ENCODE measurements at places on chromosomes 1 and 21.

GRCh38 chr1:241012708-241013340 lies 344.2 kb downstream of the RGS7 start:
- DNase-seq, result no peak

DNA sequence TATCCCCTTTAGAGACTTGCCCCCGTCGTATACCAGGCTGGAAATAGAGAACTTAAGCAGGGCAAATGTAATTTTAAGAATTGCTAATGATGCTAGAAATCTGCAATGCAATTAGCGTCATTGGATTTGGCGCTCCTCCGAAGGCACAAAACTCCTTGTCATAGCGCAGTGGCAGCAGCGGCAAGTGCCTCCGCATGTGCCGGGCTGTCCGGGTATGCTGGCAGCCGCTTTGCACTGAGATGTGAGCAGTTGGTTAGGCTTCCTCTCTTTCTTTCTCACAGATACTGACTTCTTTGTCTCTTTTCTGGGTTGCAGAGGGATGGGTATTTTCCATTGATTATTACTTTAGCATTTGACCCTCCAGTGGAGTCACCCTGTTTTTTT lies 193.4 kb upstream of the LMO4 start:
- no peak for DNase-seq

DNA sequence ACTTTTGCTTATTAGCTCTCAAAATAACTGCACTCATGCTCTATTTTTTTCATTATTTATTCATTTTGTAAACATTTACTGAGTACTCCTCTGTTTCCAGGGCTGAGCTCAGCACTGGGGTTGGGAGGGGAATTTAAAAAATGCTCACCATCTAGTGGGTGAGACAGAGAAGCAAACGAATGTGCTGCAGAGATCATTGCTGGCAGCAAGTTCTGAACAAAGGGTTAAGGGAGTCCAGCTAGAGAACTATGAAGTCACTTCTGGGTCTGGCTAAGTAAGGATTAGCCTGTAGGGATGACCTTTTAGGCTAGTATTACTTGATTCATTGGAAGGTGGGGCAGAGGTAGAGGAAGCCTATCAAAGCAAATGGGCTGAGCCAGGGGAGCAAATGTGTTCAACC lies 99.1 kb upstream of the ZNF644 start:
- peak; percentile 66 for DNase-seq

- DNase-seq, result no peak
Measured at GRCh38 chr1:47521034-47521881, 83.4 kb downstream of the FOXD2 start.

- no peak for DNase-seq
Measured at GRCh38 chr1:154859151-154859785, 10.8 kb downstream of the KCNN3 start.

DNA sequence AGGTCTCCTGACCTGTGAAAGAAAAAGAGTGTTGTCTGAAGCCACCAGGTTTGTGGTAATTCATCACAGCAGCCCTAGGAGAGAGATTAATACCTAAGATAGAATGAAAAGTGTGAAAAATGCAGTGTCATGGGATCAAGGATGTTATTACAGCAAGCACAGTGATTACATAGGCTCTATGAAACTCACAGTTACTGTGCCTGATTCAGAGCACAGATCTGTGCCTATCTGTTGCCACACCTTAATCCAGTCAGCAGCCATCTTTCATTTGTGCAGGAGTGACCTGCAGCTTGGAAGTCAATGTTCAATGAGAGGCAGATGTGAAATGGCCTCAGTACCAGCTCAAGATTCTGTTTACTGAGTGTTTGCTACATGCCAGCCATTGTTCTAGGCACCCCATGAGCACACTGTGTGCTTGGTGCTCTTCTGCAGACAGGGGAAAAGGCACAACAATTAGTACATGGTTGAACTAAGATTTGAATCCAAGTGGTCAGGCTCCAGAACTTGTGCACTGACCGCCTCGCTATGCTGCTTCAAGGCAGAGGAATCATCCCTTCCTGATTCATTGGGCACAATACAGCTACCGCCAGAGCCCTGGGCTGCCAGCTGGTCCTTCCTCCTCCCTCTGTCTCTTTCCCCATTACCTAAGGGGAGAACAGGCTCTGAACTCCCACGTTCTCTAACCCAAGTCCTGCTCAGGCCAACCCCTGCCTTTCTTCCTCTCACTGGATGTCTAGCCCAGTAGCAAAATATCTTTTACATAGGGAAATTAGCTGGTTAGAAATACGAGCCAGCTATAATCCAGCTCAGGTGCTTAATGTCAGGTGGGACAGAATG lies 56.3 kb upstream of the NEK2 start:
- no peak for DNase-seq

DNA sequence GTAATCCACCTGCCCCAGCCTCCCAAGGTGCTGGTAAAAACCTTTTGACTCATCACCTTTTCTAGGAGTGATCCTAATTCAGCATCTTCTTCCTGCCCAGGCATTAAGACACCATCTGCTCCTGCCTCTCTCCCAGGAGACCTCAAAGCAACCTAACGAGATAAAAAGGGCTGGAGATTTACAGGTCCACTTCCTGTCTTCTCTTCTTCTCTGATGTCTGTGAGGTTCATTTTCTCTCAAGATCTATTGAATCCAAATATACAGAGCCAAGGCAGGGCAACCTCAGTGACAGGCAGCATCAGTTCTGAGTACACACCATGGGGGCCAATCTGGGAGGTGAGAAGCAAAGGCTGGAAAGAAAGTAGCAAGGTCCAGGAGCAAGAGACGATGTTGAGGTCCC lies 219.4 kb downstream of the SETD4 start:
- DNase-seq, result no peak

- no peak for DNase-seq
Measured at GRCh38 chr1:117387060-117387633, 19.9 kb downstream of the MAN1A2 start.

- no peak for DNase-seq
Measured at GRCh38 chr1:221497046-221497445, 244.8 kb downstream of the DUSP10 start.

- no peak for DNase-seq
Measured at GRCh38 chr1:37599940-37600339, 4.2 kb upstream of the GNL2 start.

DNA sequence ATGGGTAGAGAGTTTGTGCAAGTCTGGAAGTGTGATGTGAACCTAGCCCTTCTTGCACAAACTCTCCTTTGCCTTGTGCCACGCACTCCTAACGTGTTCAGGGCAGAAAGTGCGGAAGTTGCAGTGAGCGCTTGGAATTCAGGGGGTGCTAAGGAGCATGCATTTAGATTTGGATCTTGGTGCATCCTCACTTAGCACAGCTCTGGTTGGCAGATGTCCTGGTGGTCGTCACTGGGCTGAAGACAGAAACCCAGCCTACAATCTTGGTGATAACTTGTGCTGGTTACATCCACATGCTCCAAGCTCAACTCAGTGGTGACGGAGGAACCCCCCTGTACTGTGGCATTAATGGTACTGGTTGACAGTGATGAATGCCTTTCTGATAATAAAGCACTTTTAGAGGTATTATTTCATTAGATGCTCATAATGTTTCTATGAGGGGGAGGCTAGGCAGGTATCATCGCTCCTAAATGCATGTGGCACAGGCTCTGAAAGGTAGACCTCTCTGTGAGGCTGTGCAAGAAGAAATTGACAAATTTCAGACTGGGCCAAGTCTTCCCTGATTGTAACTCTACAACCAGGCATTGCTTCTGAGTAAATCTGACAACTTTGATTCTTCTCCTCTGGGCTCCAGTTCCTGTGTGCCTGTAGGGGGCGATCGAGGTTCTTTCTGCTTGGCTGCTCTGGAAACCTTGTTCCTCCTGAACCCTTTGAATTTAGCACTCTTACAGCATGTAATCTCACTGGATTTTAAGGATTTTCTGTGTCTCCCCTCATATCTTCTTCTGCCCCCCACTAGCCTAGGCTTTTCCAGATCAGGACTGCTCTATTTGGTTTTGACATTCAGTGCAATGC lies 40.6 kb downstream of the MAPKAPK2 start:
- no peak for DNase-seq

DNA sequence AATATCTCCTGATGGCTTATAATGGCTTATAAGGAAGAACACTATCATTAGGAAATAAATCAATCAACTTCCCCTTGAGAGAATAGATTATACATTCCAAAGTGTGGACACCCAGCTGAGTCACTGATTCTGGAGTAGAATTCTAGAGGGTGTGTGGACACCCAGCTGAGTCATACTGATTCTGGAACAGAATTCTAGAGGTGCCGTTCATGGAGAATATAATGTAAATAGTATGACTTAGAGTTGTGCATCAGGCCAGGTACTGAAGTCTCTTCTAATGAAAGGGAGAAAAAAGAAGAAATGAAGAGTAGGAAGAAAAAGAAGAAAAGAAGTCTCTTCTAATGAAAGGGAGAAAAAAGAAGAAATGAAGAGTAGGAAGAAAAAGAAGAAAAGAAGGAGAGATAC lies 2.4 kb upstream of the USP33 start:
- DNase-seq, result no peak
